ENCODE measurements at places on chromosomes 3 and 15.

GRCh38 chr3:70800951-70801350 is 488.5 kb upstream of the MDFIC2 start:
- no peak overlapping the region for H3K4me3 ChIP-seq
- peaks cover 15% of the 10 kb centered on the region for H3K4me1 ChIP-seq
- no peaks in the 10 kb centered on the region for H3K27me3 ChIP-seq
- no peak for DNase-seq
- no peak overlapping the region for H3K27ac ChIP-seq
- no peaks in the 10 kb centered on the region for H3K36me3 ChIP-seq

DNA sequence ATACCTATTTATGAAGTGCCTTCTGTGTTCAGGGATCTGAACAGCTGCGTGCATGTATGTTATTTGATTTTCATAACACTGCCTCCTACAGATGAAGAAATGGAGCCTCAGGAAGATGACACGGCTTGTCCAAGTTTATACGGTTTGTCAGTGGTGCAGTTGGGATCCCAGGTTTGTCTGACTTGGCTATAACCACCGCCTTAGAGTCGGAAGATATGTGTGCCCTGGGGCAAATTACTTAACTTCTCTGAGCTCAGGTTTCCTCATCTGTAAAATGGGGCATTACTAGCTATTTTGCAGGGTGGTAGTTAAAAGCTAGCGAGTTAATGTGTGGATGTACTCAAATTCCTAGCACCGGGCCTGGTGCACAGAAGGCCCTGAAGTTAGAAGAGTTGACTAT is 54.1 kb upstream of the ANP32A start:
- peaks cover 32% of the 10 kb centered on the region for H3K27me3 ChIP-seq
- no peak overlapping the region for H3K27ac ChIP-seq
- no peaks in the 10 kb centered on the region for H3K36me3 ChIP-seq
- no peaks in the 10 kb centered on the region for H3K4me1 ChIP-seq

DNA sequence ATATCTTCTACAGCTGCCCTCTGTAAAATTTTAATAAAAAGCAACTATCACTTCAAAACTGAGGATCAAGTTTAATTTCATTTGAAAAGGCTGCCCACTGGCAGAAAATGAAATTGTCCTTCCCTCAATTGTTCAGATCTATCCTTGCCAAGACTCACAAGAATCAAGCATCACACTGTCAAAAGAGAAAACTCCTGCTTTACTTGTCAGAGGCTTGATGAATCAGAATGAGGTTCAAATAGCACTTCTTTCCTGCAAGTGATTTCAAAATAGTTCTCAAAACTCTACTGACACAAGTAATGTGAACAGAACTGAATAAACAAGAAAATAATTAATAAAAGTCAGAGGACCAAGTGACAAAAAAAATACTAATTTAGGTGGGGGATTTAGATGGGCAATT is 70.6 kb downstream of the GOLIM4 start:
- no peaks in the 10 kb centered on the region for H3K27me3 ChIP-seq
- peak; percentile 65 for DNase-seq
- H3K4me1 ChIP-seq: peaks cover 18% of the 10 kb centered on the region
- H3K27ac ChIP-seq: peak overlapping the region; percentile 96

GRCh38 chr3:51510996-51511395 is 11.2 kb upstream of the DCAF1 start:
- H3K27me3 ChIP-seq: no peaks in the 10 kb centered on the region
- H3K4me1 ChIP-seq: no peaks in the 10 kb centered on the region
- no peak for DNase-seq
- H3K36me3 ChIP-seq: no peaks in the 10 kb centered on the region
- H3K27ac ChIP-seq: no peak overlapping the region

GRCh38 chr3:128503164-128503651 is 10.2 kb upstream of the GATA2 start:
- no peaks in the 10 kb centered on the region for H3K27me3 ChIP-seq
- H3K36me3 ChIP-seq: no peaks in the 10 kb centered on the region
- no peak overlapping the region for H3K4me3 ChIP-seq
- H3K4me1 ChIP-seq: no peaks in the 10 kb centered on the region
- peak; percentile 10 for DNase-seq

DNA sequence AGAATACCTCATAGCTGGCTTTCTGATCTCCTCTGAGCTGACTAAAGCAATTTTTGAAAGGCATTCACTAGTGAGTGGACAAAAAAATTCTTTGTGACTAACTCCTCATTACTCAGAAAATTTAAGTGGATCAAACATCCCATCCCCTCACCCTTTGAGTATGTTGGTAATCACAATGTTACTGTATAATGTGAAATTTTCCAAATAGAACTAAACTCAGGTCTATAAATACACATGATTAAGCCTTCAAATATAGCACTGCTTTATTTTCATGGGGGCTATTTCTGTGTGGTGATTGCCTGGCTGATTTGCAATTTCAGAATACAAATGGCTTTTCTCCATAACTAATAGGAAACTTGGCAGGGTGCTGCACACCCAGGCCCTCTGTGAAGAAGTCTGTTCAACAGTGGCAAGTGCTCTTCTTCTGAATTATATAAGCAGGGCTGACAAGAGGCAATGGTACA is 45.9 kb upstream of the ACTC1 start:
- H3K4me3 ChIP-seq: no peak overlapping the region
- H3K27me3 ChIP-seq: no peaks in the 10 kb centered on the region
- peak overlapping the region; percentile 48 for H3K27ac ChIP-seq
- H3K4me1 ChIP-seq: peaks cover 29% of the 10 kb centered on the region
- H3K36me3 ChIP-seq: no peaks in the 10 kb centered on the region

- no peak overlapping the region for H3K4me3 ChIP-seq
- no peaks in the 10 kb centered on the region for H3K36me3 ChIP-seq
- no peak overlapping the region for H3K27ac ChIP-seq
These were observed 6.8 kb downstream of the PCSK6 start for GRCh38 chr15:101482526-101483371.

DNA sequence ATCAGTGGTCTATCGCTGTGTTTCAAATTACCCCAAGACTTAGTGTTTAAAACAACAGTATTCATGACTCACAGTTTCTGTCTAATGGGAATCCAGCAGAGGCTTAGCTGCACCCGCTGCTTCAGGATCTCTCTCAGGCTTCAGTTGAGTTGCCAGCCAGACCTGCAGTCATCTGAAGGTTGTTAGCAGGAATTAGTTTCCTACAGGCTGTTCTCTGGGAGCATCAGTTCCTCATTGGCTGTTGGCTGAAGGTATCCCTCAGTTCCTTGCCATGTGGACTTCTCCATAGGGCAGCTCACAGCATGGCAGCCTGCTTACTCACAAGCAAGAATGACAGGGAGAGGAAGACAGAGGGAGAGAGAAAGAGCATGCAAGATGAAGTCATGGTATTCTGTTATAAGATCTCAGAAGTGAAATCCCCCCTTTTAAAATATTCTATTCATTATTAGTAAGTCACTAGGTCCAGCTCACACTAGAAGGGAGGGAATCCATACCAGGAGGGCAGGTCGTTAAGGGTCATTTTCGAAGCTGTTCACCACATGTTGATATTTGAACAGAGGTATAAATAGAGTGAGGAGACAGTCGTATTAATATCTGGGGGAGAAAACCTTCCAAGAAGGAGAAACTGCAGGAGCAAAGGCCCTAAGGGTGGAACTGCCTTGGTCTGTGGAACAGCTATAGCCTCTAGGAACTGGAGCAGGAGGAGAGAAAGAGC is 473.9 kb upstream of the PPP2R3A start:
- H3K4me1 ChIP-seq: no peaks in the 10 kb centered on the region
- H3K4me3 ChIP-seq: no peak overlapping the region
- DNase-seq: no peak
- H3K27me3 ChIP-seq: no peaks in the 10 kb centered on the region
- H3K36me3 ChIP-seq: no peaks in the 10 kb centered on the region
- no peak overlapping the region for H3K27ac ChIP-seq

GRCh38 chr15:94127006-94127405 is 104.4 kb upstream of the MCTP2 start:
- H3K27ac ChIP-seq: no peak overlapping the region
- H3K4me3 ChIP-seq: no peak overlapping the region
- no peak for DNase-seq
- H3K4me1 ChIP-seq: peaks cover 10% of the 10 kb centered on the region

DNA sequence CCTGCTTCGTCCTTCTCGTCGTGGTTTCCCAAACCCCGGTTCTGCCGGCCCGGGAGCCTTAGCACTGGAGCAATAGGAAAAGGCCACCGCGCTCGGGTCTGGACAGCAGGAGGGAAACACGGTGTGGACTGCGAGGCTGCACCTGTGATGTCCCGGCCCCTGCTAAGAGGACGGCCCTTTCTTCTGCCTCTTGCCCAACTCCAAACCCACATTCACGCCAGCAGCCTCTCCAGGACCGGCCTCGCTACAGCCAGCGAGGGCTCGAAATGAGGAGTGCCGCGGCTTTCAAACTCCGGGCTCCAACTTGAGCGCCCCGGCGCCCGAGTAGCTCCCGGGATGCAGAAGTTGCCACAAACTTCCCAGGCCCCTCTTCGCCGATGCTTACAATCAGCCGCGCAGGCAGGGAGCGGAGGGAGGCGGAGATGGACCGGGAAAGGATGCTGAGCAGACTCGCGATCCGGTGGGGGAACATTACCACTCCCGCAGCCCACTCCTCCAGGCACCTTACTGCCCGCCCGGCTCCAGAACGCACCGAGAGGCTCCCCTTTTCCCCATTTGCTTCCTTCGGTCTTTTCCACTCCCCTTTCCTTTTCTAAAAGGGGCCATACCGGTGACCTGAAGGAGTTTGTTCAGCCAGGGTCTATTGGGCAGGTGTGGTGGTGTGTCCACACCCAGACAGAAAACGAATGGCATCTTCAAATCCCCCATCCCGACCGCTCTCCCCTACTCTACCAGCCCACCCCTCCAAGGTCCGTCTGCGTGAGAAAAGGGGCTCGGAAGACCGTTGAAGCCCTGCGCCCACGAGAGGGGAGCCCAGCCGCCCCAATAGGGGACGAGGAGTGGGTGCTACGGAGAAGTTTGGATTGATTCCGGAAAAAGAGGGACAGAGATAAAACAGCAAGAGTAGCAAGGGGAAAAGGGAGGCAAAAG is 18.8 kb upstream of the SATB1 start:
- no peaks in the 10 kb centered on the region for H3K36me3 ChIP-seq
- peaks cover 19% of the 10 kb centered on the region for H3K4me1 ChIP-seq
- peaks cover 33% of the 10 kb centered on the region for H3K27me3 ChIP-seq
- DNase-seq: peak; percentile 46

- no peak overlapping the region for H3K27ac ChIP-seq
- H3K4me3 ChIP-seq: no peak overlapping the region
- H3K27me3 ChIP-seq: no peaks in the 10 kb centered on the region
- no peaks in the 10 kb centered on the region for H3K36me3 ChIP-seq
These were observed 117.5 kb downstream of the EDEM1 start for GRCh38 chr3:5304789-5305683.

DNA sequence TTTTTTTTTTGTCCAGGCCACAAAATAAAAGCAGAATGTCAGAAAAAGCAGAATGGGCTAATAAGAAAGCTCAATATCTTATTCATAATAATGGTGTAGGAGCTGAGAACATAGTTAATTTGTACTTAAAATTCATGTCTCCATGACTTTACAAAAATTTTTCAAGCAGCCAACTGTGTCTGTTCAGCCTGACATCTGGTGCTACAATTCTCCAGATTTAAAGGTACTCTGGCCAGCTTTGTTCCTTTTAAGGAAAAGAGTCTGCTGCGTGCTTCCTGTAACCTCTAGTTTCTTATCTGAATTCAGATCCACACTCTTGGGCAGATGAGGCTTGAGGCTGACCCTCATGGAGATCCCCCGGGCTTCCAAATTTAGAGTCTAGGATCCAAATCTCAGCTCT is 8.7 kb upstream of the RFX7 start:
- H3K27me3 ChIP-seq: no peaks in the 10 kb centered on the region
- no peaks in the 10 kb centered on the region for H3K4me1 ChIP-seq
- DNase-seq: no peak
- H3K4me3 ChIP-seq: no peak overlapping the region
- H3K27ac ChIP-seq: no peak overlapping the region
- H3K36me3 ChIP-seq: no peaks in the 10 kb centered on the region

DNA sequence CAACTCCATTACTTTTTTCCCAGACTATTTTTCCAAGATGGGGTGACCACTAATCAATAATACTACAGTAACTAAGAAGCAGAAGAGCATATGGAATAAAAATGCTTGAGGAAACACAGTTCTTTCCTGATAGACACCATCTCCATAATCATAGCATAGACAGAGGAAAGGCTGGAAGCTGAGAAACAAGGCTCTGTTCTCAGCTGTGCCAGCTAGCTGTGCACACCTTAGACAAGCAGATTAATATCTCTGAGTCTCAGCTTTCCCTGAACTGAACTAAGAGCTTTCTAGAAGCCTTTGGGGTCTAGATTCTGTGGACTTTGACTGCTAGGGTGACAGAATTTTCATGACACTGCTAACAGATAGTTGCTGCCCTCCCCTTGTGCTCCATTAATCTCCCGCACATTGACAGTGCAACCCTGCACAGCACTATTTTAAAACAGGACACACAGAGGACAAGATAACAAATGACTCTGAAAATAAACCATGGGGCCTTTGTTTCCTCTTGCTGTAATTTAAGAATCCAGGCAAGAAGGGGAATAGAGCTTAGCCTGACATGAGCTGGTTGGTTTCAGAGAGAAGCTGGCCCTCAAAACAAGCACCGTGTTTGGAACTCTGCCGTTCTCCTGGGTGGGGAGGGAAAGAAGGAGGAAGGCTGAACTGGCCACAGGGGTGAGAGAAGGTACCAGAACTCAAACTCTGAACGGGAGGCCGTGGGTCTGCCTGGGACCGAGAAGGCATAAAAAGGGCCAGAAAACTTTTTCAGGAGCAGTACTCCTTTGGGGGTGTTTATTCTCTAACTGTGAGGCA is 67.4 kb downstream of the ATP13A5 start:
- DNase-seq: no peak
- no peaks in the 10 kb centered on the region for H3K4me1 ChIP-seq

DNA sequence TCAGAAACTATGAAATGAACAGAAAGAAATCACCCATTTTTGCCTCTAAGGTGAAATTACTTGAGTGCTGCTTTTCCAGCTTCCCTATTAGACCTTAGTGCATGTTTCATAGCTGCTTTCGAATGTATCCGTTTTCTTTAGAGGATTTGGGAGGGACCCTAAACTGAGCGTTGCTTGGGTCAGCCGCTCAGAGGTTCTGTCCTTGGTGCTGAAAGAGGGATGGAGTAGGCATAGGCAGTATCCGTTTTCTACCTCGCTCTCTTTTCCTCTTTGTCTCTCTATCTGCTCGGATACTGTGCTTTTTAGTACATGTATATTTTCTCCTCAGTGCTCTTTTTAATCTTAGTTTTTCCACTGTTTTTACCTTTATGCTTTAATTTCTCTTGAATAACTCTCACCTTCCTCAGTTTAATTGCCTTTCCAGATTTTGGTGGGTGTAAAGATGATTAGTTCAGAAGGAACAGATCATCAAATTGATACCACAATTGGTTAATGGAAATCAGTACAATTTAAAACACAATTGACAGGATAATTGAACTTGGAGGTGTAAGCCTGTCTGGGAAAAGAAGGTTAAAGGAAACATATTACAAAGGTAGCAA is at the start of gene DRD3:
DRD3 (minus strand) TSS at position 283 of the 599 bp plus-strand sequence. CDS start 7,060 bp downstream, outside the sequence.
- DNase-seq: peak; percentile 60
- no peaks in the 10 kb centered on the region for H3K36me3 ChIP-seq
- H3K27ac ChIP-seq: no peak within 1 kb of the TSS
- H3K4me3 ChIP-seq: no peak within 1 kb of the TSS
- H3K27me3 ChIP-seq: peaks cover 4% of the 10 kb centered on the region
